Activated naive CD8-positive, alpha-beta T cell treated with anti-CD3 and anti-CD28 coated beads for 36 hours (primary cell): ENCODE measurements at places on chromosomes 16 and 17.

GRCh38 chr16:1108299-1109252, 12.5 kb upstream of the C1QTNF8 start:
- DNase-seq: no peak

- no peak for DNase-seq
Observed at GRCh38 chr16:72877374-72878028, 170.4 kb downstream of the ZFHX3 start.

- DNase-seq: no peak
Observed at GRCh38 chr16:2452650-2453049, 7.3 kb upstream of the TEDC2 start.

DNA sequence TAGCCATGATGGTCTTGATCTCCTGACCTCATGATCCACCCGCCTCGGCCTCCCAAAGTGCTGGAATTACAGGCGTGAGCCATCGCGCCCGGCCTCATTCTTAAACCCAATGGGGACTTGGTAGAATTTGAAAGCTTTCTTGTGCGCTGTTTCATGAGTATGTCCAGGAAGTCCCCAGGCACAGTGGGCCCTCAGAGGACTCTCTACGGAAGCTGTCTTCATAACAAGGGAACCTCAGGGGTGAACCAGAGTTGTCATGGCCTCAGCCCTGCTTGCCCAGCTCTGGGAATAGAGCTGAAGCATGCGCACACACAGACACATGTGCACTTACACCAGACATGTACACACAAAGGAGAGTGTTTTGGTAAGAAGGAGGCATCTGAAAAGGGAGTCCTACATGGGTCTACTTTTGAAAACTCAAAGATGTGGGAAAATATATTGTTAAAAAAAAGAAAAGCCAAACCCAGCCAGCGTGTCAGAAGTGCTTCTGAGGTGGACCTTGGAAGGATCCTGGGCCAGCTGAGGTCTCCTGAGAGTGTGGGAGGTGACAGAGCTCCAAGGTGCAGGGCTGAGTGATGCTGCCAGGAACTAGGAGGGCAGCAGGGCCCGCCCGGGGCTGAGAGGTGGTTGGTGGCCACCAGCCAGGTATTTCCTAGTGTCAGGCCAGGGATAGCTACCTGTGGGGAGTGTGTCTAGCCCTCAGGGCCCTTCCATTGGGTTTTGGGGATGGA, 54.6 kb downstream of the EPN2 start:
- no peak for DNase-seq

GRCh38 chr16:88298833-88299745, 83.7 kb upstream of the ZNF469 start:
- no peak for DNase-seq

GRCh38 chr17:4858068-4858881, 25.1 kb downstream of the MINK1 start:
- DNase-seq: no peak

- DNase-seq: no peak
Observed at GRCh38 chr16:54649876-54650275, 280.8 kb upstream of the IRX5 start.

GRCh38 chr16:48864055-48864454, 254.1 kb upstream of the N4BP1 start:
- DNase-seq: no peak

DNA sequence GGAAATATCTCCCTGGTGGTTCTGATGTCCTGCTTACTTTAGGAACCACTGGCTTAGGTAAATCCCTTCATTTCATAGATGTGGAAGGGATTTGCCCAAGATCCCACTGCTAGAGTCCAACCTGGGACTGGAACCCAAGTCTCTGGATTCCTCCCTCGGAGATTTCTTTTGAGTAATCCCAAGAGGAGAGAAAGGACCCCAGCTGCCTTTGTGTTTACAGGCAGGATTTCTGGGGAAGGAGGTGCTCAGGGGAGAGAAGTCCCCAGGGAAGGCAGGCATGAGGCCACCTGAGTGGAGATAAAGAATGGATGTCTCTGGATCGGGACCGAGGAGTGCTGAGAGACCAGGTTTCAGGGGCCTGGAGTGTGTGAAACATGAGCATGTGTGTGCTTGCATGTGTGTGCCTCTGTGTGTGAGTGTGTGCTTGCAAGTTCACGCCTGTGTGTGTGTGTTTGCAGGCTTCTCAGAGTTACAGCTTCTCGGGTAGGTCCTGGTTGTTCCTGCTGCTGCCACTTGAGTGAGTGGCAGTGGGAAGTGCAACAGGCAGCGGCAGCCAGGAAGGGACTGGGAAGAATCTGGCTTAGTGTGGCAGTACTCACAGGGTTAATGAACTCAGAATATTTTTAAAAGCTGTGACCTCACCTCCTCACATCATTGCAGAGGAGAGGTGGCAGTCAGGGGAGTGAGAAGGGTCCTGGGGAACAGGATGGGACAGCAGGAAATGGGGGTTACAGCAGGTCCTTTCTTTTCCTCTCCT, 2.2 kb downstream of the KCNH6 start:
- DNase-seq: no peak

DNA sequence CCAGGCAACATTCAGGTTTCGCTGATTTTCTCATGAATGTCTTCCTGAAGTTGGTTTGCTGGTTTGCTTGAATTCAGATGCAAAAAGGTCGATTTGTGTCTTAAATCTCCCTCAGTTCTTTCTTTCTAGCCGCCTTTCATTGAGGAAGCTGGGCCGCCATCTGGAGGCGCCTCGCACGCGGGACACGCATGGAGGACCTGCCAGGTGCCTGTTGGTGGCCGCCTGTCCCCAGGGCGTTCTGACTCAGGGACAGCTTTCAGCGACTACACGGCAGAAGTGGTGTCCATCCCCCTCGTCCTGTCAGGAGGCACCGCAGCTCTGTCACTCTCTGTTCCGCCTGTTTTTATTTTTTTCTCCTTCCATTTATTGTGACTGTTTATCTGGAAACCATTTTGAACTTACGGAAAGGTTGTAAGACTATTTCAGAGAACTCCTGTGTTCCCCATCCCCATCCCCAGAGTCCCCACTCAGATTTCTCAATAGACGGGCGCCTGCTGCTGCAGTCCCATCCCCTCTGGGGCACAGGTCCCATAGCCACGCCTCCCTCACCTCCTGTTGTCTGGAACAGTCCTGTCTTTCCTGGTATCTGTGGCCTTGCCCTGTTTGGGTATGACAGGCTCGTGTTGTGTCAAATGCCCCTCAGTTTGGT, 33.2 kb downstream of the COX4I1 start:
- DNase-seq: no peak

GRCh38 chr17:81453712-81454111, 58.5 kb downstream of the BAHCC1 start:
- DNase-seq: peak; percentile 46

DNA sequence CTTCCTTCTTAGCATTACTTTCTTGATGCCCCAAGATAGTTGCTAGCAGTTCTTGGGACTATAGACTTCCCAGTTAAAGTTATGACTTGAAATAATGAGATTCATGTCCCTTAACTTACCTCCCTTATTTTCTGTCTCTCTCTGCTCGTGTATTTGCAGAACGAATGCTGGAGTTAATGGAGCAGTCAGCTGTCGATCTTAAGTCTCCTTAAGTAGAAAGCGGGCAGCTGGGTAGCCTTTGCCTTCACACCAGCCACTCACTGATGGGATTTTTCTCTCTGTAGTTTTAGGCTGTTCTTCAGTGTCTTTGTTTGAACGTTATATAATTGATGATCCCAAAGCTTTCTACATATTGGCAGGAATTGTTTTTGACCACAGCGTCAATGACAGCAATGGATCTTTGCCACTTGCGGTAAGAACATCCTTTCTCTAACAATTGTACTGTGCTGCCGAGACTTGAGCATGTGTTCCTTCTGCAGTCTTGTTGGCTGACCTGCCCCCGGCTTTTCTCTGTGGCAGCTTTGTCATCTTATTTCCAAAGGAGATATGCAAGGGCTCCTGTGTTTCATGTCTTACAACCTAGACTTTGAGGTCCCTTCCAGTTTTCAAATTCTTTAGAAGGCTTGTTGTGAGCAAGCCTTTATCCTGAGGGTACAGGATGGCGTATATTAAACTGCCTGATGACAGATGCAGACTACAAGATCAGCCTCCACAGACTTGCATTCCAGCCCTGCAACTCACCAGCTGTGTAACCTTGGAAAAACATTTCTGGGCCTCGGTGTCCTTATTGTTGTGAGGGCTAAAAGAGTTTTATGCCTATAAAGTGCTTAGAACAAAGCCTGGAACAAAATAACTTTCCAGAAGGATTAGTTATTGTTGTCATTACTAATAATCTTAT, 25.1 kb upstream of the ABCA3 start:
- no peak for DNase-seq

- DNase-seq: no peak
Observed at GRCh38 chr17:64448665-64449512, at the start of gene MILR1. Gene MILR1, plus strand, starts transcription at chr17:64449115. Its CDS starts 54 bp downstream, at chr17:64449169.

GRCh38 chr16:86398622-86399021, 111.7 kb upstream of the FOXF1 start:
- no peak for DNase-seq

- peak; percentile 18 for DNase-seq
Observed at GRCh38 chr17:74042744-74043486, 160.6 kb upstream of the RPL38 start.

DNA sequence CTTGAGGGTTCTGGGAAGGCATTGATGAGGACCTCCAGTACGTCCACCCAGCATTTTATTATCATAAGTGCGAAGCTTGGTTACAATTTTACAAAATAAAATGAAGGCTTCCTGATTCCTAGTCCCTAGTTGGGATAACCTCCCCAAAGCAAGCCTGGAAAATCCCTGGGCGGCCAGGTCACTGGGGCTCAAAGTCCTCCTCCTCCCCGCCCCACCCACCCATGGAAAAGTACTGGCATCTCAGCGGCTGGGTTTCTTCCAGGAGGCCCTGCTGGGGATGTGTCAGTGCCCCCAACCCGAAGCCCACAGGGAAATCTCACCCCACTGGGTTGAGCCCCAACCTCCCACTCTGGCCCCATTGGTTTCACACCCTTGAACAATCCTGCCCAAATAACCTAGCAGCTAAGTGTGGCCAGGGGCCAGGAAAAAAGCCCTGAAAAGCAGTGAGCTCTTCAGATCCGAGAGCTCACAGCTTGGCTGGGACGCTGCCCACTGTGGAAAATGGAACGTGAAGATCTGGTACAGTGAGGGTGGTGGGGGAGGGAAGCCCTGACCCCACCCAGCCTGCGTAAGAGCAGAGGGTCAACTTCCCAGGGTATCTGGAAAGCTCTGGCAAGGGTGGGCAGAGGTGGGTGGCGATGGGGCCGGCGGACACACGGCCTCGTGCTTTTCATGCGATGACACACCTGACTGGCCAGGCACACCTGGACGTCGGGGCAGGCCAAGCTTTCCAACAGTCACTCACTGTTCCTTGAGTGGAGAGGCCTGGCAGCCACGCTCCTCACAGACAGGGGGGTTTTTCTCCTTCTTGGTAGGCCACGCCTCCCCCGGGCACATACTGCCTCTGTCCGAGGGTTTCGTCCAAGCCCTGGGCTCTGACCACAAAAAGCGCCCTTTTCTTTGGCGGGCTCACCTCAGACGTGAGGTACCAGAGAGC, 324.5 kb downstream of the SOX9 start:
- no peak for DNase-seq

- no peak for DNase-seq
Observed at GRCh38 chr16:8905168-8905762, 23.1 kb downstream of the LITAFD start.

GRCh38 chr17:3594976-3595375, 14.2 kb downstream of the TRPV1 start:
- DNase-seq: no peak

DNA sequence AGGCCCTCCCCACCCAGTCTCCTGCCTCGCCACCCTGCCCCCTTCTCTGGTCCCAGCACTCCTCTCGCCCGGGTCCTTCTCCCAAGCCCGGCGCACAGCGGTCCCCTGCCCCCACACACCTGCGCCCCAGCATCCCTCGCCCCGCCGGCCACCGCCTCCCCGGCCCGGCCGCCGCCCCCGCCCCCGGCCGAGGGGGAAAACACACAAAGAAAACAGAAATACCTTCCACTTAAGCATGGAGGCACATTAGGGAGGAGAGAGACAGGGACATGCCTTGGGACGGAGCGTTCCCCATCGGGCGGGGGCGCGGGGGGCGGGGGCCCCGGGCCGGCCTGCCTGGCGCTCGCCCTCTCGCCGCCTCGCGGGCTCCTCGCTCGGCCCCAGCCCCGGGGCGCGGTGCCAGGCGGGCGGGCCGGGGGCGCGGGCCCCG, 326 bp downstream of the SRCIN1 start:
- no peak for DNase-seq

DNA sequence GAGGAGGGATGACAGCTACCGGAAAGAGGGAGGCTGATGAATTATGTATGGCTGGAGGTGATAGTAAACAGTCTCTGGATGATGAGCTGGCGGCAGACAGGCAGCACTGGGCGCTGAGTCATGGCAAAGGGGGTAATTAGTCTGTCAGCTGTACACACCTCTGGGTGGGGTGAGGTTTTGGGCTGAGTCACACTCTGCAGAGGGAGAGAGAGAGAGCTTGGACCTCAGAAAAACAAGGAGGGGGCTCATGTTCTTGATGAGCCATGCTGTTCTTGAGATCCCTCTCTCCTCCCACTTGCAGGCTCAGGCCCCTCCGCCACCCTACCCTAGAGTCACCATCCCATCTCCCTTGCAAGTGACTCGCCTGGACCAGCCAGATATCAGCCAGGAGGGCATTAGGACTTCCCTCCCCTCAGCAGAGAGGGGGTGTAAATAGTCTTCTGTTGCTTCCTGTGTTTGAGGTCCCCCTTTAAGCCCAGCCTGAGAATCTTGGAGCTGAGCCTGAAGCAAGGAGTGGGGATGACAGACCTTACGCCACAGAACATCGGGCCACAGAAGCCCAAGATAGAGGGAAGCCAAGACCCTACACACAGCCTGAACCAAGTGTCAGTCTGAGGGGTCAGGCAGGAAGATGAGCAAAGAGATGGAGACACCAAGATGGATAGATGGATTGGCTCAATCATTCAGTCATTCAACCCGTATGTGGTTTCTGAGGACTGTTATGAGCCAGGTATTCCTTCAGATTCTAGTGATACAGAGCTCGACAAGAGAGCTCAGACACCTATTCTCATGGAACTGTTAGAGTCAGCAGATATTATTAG, 383.2 kb upstream of the CCL2 start:
- no peak for DNase-seq

- no peak for DNase-seq
Observed at GRCh38 chr16:17302214-17302613, 168.5 kb downstream of the XYLT1 start.

DNA sequence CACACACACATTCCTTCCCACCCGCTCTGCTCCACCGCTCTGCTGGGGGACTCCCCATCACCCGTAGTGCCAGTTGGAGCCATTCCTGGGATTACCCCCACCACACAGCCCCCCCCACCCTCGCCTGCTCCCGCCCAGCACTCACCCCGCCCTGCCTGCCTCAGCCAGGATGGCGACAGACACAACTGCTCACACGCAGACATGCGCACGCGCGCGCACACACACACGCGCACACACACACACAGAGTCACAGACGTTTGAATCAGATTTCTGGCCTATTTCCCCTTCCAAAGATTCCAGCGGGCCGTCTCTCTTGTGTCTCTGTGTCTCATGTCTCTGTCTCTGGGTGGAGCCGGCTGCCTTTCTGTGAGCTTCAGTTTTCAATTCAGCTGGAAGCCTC, 4.4 kb downstream of the CACNA1G start:
- DNase-seq: no peak

GRCh38 chr16:351804-352520, 561 bp downstream of the AXIN1 start:
- DNase-seq: no peak
